GM18507 (cell line): ENCODE measurements at places on chromosomes 7 and 10.

DNA sequence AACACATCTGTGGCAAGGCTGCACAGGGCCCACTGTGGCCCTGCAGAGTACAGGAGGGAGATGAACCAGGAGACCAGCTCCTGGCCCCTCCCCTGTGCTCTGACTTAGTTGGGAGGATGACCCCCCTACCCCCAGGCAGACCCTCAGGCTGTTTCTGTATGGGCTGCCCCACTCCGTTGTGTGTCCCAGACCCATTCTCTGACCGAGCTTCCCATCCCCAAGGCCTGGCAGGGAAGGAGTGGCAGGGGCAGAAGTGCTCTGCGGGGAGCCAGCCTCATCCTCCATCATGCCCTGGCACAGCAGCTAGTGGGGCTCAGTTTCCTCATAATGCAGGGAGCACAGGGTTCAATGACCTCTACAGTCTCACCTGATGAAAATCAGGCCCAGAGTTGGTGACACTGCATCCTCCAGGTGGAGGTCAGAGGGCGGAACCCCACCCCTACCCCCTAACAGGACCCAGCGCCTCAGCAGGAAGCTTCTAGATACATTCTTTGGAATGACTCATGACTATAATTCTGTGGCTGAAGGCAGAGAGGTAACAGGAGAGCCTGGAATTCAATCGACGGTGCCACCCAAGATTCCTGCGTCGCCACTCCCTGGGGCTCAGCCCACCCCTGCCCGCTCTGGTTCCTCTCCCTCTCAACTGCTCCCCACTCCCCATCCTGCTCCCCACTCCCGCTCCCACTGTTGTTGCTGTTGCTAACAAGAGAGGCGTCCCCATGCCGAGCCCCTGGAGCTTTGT is 18.2 kb downstream of the PODXL start:
- no peak for DNase-seq

DNA sequence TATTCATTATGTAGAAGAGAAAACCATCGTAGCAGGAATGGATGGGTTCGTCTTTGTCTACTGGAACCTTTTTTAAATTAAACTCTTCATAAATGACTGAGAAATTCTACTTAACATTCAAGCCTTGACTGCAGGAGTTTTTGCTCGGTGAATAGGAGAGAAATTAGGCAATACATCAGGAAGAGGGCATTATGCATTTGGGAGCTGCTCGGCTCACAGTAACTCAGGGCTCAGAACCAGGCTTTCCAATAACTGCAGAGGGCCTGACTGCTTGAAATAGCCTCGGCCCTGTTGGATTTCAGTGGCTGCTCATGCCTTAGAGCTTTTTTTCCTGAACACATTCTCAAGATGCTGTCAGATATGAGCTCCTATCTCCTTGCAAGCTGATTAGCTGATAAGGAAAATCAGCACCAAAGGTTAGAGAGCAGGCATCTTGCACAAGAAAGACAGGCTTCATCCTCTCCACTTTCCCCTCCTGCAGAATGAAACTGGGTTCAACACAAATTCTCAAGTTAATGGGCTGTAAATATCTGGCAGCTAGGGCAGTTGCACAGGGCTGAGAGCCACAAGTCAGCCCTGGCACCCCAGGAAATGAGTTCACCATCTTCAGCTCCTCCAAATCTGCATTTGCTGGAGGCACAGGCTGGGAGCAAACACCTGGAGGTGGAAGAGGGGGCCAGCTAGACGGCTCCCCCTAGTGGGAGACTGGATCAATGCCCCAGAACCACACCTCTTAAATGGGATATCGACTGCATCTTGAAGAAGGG is 24.3 kb downstream of the TECTB start:
- peak; percentile 33 for DNase-seq

- no peak for DNase-seq
Measured at GRCh38 chr7:157495594-157495993, 158.8 kb downstream of the DNAJB6 start.

DNA sequence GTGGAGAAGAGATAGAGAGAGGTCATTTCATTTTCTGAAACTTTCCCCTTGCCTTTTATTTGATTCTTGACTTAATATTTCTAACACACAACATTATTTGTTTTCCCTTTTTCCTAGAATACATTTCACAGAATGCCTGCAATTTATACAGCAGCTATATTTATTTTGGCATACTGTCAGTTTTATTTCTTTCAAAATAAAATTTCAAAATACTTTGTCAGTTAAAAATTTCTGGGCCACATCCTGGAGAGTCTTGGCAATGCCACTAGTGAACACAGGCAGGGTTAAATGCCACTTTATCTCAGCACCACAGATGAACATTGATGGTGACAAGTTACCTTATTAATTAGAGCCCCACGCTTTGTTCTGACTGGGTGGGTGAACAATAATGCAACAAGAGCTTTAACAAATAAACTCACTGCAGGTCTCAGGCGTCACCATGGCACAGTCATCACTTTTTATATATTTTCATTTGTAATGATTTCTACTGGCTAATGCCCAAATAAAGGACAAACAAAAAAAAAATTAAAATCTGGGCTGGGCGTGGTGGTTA is 494.0 kb downstream of the KIF20B start:
- DNase-seq: no peak

DNA sequence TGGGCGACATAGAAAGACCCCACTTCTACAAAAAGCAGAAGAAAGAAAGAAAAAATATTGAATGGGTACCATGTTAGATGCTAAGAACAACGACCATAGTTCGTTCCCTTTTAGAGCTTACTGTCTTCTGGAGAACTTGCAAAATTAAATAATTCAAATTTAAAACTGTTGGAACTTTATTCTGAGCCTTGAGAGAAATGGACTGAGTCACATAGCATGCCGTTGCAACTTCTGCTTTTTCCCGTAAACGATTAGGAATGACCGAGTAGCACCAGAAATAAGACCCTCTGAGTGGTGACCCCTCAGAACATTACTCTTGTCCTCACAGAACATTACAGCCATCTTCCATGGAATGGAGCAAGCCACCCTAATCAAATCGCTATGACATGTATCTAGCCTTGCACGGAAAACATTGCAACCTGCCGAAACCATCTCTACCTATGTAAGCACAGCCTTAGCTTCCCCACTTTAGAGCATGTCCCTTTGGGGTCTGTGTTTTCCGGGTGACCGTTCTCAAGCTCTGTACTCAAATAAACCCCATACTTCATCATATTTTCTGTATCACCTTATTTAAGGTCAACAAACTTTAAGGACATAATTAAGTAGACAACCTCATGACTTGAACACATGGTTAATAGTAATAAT is 179.1 kb downstream of the PRKCQ start:
- no peak for DNase-seq

GRCh38 chr7:140242057-140243031 is 65.6 kb upstream of the KDM7A start:
- DNase-seq: no peak

DNA sequence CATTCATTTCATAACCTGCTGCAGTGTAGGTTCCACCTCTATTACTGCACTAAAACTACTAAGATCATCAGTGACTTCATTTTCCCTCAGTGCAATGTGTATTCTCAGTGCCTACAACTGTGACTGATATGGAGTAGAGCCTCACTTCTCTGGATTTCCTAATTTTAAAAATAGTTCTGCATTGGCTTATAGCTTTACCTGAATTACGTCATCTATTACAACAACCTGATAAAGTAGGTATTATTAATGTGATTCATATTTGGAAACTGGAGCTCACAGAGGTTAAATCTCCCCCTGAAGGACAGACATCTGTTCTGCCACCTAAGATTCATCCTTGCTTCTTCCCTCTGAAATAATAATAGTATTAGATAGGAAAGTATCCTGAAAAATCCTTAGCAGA is 70.9 kb upstream of the NOBOX start:
- DNase-seq: no peak

DNA sequence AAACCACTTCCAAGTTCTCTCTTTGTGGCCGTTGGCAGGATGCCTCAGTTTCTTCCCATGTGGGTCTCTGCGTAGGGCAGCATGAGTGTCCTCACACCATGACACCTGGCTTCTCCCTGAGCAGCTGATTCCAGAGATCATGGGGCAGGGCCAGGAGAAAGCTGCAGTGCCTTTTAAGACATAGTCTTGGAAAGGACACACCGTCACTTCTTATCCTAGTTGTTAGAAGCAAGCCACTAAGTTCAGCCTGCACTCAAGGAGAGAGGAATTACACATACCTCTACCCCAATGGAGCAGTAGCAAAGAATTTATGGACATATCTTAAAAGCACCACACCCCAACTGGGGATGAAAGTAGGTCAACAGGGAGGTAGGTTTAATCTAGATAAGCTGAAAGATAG is 16.4 kb downstream of the NODAL start:
- DNase-seq: no peak

- no peak for DNase-seq
Measured at GRCh38 chr10:78757344-78757925, 311.3 kb upstream of the ZMIZ1 start.

DNA sequence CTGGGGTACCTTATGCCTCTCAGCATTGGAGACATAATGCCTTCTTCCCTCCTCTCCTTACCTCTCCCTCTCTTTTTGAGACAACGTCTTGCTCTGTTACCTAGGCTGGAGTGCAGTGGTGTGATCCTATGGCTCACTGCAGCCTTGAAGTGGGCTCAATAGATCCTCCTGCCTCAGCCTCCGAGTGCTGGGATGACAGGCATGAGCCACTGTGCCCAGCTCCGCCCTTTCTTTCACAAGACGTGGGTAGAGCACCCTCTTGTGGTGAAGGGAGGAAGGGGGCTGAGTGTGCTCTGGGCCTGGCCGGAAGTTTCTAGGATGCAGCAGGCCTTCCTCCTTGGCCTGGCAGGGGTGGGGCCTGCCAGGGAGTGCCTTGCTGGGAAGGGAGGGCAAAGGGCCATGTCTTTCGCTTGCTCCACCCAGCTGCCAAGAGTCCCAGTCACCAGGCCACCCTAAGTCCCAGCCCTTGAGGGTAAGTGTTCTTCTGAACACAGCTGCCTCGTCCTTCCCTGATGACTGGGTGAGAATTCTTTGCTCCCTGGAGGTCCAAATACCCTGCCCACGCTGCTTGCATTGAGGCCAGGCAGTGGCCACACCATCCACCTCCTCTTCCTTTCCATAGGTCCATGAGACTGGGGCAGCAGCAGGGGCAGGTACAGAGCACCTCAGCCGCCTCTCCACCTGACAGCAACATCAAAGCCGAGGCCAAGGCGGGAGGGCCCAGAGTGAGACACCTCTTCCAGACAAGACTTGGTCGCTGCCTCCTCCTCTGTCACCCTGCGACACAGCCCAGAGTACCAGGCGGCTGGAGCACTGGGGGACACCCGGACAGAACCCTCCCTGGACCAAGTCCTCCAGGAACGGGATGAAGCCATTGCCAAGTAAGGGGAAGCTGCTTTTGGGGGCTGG is 3.7 kb downstream of the ABHD11 start:
- DNase-seq: no peak

DNA sequence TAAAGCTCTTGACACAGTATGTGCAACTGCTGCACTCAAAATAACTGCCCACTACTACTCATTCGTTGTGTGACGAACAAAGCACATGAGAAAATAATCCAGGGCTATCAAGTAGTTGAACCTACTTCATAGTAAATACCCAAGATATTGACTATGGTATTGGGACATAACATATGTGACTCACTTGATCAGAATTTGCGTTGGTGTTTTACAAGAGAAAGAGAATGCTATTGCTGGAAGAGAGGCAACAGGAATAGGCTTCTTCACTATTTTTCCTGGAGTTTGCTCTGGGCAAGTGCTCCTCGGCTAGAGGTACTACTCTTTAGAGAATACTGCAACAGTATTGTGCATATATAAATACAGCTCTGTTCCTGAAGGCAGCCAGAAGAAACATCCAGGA is 2.5 kb downstream of the DGKB start:
- DNase-seq: no peak

GRCh38 chr7:2821842-2822507 is 22.1 kb downstream of the GNA12 start:
- DNase-seq: no peak

GRCh38 chr10:106577266-106577665 is 587.2 kb downstream of the SORCS1 start:
- no peak for DNase-seq

GRCh38 chr7:44072364-44073231 is 7.2 kb upstream of the PGAM2 start:
- DNase-seq: no peak

DNA sequence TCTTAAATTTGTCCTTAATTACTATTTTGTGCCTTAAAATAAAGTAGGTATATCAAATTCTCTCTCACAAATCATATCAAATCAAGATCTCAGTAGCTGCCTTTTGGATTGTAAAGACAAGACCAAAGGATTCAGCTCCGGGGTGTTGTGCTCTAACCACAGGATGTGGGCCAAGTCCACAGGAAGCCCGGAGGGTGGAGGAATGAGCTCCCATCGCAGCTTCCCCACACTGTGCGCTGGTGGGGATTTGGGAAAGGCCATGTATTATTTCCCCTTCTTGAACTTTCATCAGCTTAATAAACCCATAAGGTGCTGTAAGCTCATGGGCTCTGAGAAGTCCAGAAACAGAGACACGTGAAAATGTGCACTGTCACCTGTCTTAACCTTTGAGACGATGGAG is 241.6 kb upstream of the TCERG1L start:
- no peak for DNase-seq

DNA sequence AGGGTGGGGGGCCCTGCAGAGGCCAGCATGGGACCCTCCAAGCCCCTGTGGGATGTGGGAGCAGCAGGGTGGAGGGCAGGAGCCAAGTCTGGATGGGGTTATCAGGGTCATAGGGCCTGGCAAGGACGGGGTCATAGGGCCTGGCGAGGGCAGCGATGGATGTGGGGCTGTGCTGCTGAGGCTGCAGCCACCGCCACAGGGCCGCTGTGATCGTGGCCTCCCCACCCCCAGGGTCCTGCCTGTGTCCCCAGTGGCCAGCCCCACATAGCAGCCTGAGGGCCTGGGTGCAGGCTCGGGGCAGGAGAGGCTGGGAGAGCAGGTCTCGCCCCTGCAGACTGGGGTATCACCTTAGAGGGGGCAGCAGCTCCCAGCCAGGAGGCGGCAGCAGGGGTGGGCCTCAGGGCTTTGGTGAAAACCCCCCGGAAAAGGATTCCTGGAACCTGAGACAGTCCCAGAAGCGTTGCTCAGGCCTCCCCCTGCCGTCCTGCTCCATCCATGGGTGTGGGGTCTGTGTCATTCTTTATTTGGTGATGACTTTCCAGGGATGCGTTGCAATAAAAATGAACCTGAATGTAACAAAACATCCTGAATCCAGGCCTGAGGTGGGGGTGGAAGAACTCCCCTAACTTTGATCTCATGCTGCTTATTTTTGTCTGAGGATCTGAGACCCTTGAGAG is 107.3 kb upstream of the SHH start:
- no peak for DNase-seq

DNA sequence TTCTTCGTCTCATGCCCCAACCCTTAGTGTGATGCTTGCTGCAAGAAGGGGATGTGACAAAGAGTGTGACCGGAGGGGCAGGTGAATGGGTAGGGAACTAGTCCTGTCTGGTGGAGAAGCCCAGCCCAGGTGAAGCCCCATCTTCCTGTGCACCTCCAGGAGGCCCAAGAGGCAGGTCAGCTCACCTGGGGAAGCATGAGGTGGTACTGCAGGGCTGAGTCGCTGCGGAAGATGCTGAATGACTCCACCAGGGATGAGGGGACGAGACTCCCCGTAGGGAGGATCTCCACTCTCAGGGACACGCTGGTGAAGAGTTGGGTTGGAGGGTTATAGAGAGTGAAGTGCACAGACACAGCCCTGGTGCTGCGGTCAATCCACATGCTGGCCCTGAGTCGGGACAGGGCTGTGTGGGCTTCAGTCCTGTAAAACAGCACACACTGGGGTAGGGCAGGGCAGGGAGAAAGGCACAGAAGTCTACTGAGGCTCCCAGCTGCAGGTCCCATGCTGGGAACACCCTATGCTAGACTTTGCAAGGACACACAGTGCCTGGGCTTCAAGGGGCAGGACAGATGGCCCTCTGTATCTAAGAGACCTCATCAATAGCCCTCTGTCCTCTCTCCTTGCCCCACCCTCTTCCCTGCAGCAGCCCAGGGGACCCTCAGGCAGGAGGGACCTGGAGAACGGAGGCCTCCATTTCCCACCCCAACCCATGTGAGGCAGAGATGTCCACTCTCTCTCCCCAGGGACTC is 136.5 kb downstream of the PKD1L1 start:
- DNase-seq: no peak
